ENCODE measurements at places on chromosomes 7 and 10.

DNA sequence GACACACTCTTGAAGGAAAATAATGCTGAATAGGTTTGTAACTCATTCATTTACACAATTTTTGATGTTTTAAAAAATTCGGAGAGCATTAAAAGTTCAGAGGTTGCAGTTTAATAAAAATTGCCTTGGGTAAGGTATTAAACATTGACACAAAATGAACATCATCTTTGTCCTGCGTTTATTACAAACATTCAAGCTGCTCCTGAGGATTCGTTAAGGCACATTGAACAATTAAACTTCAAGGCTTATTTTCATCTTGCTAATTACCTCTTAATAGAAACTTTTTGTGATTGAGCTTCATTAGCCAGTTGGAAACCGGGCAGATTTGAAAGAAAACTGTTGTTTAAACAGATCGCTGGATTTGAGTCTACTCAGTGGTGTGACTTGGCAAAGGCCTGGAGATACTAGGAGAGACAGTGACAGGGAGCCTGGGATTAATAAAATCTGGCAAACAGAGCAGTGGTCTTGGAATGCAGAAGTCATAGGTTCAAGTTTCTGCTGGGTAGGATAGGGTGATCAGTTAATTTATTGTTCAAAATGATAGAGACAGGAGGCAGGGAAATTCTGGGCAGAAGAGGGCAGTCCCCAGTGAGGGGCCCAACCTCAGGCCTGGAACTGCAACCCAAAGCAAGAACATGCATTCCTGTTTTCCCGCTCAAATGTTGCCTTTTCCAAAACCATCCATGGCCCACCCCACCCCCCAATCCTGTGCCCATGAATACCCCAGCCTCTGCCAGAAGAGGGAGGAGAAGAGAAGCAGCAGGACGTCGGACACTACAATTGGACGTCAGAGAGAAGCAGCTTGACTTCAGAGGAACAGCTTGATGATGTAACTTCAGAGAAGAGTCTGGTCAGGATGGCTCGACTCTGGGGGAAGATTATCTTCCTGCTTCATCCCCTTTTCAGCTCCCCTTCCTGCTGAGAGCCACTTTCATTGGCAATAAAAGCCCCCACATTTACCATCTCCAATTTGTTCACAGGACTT, 43.5 kb upstream of the SLC35G1 start:
- no peak for DNase-seq

GRCh38 chr10:132272231-132272971, 35.3 kb downstream of the STK32C start:
- DNase-seq, result no peak

DNA sequence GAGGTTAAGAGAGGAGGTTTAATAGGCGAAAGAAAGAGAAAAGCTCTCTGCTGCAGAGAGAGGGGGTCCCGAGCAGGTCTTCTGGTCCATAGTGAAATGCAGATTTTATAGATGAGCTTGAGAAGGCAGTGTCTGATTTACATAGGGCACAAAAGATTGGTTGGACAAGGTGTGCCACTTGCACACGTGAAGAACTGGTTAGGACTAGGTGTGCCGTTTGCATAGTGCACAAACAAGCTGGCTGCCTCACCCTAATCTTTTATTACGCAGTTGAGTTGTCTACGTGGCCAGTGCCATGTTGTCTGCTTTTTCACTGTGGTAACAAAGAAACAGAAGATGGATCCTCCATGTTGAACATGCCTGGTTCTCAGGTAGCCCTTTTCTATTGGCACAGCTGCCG, 82.6 kb downstream of the AMPH start:
- no peak for DNase-seq

DNA sequence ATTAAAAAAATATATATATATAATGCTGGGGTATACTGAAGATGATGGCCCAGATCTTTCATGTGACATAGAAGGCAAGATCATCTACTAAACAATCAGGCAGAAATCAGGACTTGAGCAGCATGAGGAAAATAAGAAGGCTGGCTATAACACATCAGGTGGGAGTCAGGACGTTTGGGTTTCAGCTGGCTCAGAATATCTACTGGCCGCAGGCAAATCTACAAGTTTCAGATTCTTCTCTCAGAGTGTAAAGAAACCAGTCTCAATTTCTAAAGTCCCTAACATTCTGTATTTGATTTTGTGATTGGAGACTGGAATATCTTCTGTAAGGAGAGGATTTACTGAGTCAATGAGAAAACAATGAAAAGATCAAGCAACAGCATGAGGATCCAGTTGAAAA, 37.7 kb upstream of the FAM3C start:
- no peak for DNase-seq

GRCh38 chr7:95509199-95509598, 23.5 kb downstream of the ASB4 start:
- no peak for DNase-seq

DNA sequence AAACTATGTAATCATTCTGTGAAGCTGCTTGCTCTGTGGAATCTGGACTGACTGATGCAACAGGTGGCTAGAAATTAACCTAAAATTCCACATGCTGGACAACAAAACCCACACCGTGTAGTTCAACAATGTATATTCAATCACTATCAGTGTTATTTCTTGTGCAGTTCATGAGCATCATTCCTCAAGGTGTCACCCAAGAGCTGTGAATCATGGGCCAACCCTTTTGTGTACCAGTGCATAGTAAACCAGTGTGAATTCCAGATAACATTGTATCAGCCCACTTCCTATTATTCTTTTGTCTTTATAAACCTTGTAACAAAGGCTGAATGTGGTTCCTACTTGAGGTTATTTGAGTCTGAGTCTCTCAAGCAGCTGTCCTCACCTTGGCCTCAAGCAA, 905.2 kb upstream of the ZNF722 start:
- DNase-seq, result no peak

GRCh38 chr7:45173596-45174327, 16.2 kb downstream of the RAMP3 start:
- no peak for DNase-seq

GRCh38 chr10:58856508-58857240, 319.8 kb upstream of the PHYHIPL start:
- peak; percentile 75 for DNase-seq

GRCh38 chr10:28685717-28686116, 8.4 kb downstream of the BAMBI start:
- DNase-seq, result no peak

DNA sequence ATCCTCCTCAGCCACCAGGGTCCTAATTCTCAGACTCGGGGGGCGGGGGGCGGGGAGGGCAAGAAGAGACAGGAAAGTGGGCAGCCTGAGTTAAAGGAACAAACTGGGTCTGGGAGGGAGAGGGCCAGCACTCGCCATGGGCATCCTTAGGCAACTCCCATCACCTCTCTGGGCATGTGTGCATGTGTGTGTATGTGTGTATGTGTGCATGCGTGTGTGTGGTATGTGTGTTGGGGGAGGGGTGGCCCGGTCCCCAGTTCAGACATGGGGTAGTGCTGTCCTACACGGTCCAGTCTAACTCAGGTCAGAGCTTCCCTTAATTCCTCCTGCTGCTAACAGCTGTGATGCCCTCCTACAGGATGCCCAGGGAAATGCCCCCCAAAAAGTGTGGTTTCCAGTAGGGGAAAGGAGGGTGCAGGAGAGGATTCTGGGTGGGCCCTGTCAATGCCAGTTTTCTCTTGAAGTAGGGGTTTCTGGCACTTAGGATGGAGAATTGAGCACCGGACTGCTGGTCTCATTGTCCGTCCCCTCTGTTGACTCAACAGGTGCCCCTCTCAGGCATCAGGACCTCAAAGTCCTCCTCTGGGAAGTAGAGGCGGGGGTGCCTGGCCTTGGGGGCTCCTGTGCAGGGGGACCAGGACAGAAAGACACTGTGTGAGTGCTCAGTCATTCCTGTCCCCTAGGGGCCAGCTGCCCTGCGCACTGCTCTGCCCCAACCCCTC, 15.1 kb upstream of the ZMIZ1 start:
- no peak for DNase-seq

- no peak for DNase-seq
Measured at GRCh38 chr7:122746948-122747347, 44.2 kb upstream of the RNF148 start.

- DNase-seq, result no peak
Measured at GRCh38 chr7:12805957-12806356, 118.5 kb downstream of the ARL4A start.

GRCh38 chr7:2912684-2913439, 68.8 kb upstream of the GNA12 start:
- no peak for DNase-seq

GRCh38 chr7:156577645-156578577, 62.7 kb upstream of the RNF32 start:
- DNase-seq, result no peak

DNA sequence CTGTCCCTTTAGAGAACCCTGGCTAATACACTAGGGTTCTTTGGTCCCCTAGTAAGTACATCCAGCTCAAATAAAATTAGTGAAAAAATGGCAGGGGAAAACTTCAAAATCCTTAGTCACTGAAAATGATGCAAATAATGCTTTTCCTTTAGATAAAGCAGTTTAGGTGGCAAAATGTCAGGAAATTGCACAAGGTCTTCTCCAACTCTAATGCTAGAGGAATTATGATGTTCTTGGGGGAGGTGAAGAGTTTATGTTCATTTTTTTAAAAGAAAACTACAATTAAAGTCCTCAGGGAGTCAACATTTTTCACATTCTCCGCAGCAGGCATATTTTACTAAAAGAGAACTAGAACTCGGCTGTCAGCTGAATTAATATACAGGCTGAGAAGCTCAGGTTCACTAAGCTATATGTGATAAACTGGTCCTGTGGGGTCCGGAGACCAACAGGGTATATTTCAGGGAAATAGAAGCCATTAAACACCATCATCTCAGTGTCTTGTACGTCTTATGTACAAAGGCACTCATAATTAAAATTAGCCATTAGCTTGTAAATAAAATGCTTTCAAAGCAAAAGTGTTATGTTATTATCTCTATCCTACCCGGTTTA, 1164.7 kb upstream of the AUTS2 start:
- DNase-seq, result peak; percentile 78

GRCh38 chr10:106830471-106830870, 334.0 kb downstream of the SORCS1 start:
- no peak for DNase-seq

- DNase-seq, result no peak
Measured at GRCh38 chr10:110083884-110084283, 76.1 kb downstream of the ADD3 start.

DNA sequence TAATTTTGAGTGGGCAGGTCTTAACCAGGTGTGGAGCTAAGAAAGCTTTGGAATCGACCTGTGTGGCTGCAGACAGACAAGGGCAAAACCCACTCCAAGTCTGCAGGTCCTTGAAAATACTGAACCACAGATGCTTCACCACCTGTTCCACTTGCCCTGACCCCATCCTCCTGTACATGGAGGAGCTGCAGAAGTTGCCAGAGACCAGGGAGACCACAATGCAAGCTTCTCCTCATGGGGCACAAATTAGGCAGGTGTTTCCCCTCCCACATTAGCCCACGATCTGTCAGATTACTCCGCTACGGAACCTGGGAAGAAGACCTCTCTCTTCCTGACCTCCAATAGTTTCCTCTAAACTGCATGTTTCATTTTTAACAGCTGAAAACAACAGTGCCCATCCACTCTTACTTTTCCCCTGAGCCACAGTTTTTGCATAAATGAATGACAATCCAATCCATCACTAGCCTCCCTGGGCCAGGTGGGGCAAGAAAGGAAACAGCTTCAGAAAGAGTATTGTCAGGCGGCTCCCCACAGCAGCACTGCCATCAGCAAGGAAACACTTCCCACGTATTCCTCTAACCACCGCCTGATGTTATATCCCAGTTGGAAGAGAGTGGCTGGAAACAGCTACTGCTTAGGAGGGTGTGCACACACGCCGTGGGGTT, 141.6 kb downstream of the PRKAG2 start:
- DNase-seq, result no peak

GRCh38 chr10:84613336-84614021, 285.1 kb downstream of the CCSER2 start:
- no peak for DNase-seq

All from fibroblast of skin of left biceps (primary cell).